Inflammatory macrophage (primary cell): ENCODE measurements at places on chromosomes 2 and 18.

- DNase-seq: no peak
Measured at GRCh38 chr2:46382331-46383112, 85.3 kb downstream of the EPAS1 start.

- no peak for DNase-seq
Measured at GRCh38 chr2:202479090-202479489, 103.0 kb downstream of the BMPR2 start.

DNA sequence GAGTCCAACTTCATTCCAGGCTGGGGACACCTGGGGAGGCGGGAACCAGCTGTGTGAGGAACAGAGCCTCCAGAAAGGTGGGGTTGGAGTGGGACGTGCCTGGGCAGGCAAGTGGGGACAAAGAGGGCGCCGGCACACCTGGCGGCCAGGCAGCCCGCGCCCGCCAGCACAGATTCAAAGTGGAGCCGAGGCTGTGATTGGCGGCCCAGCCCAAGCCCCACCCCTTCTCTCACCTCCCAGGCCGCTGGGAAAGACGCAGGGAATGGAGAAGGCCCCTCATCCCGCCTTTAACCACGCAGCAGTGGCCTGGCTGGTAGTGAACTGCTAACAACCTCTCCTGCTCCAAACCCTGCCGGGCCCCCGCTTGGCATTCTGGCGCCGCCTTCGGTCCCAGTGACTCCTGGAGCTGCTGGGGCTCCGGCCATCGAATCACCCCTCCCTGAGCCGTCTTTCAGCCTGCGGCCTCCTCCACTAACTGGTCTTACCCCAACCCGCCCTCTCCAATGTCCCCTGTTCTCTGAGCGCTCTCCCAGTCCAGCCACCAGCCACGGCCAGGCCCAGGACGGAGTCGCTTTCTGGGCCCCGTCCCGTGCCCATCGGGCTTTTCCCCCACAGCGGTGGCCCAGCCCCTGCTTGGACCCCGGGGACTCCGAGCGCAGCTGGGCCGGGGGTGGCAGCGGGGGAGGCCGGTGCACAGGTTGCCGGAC, 27.9 kb upstream of the PTMA start:
- DNase-seq: no peak

- DNase-seq: peak; percentile 77
Measured at GRCh38 chr2:148989882-148990493, 48.5 kb upstream of the LYPD6B start.

- no peak for DNase-seq
Measured at GRCh38 chr18:9568186-9568585, 46.2 kb downstream of the PPP4R1 start.

DNA sequence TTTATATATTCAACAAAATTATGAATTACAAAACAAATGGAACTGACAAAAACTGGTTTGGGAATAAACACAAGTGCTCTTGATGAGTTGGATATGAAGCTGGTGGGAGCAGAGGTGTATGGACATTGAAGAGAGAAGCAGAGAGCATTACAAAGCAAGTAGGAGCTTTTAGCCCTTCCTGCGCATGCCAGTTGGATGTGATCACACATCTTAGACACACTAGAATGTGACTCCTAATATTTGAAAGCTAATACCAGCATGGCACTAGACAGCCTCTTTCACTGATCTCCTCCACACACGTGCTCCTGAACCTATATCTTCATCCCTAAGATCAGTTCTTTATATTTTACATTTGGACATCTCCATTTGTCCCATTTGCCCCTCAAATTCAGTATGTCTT, 298.1 kb downstream of the MTX2 start:
- no peak for DNase-seq

GRCh38 chr2:69205491-69205890, 181.5 kb downstream of the GFPT1 start:
- no peak for DNase-seq

DNA sequence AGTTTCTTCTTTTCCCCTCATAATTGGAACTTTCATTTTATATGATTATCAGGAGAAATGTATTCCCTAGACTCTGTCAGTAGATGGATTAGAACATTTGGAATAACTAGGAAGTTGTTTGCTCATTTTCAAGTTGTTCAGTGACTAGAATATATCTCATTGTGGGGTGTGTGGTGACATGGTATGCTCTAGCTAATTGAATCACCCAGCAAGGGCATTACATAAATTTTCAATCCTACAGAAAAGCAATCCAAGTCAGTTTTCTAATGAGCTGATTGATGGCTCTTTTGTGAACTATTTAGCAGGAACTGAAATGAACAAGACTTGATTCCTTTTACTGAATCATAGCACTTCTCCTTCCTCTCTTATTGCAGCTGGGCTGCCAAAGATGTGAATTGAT, 461.4 kb downstream of the TGIF1 start:
- no peak for DNase-seq

DNA sequence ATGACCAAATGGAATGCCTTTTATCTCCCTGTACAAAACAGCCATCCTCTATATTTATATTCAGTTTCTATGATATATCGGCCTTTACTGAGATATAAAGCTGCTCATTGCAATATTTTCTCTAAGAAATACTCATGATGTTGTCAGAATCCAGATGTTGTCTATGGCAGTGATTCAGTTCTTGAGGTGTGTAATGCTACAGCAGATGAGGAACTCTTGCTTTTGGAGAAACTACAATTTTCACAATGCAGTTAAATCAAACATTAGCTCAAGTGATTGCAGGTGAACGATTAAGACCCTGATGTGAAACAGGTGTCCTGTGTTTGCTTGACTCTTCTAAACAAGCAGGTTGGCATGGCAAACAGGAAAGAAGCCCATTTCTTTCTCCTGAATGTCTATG, 256.2 kb upstream of the CDH20 start:
- no peak for DNase-seq

DNA sequence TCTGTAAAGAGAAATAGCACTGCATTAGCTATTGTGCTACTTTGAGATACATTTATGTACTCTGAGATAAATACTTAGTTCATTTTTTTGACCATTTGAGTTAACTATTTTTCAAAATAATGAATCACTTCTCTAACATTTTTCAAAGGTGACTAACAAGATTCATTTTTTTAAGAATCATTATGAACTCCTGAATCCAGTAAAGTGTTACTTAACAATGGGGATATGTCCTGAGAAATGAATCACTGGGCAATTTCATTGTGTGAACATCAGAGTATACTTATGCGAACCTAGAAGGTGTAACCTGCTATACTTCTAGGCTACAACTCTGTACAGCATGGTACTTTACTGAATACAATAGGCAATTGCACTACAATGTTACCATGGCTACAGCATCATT, 355.8 kb downstream of the ARL6IP6 start:
- no peak for DNase-seq

DNA sequence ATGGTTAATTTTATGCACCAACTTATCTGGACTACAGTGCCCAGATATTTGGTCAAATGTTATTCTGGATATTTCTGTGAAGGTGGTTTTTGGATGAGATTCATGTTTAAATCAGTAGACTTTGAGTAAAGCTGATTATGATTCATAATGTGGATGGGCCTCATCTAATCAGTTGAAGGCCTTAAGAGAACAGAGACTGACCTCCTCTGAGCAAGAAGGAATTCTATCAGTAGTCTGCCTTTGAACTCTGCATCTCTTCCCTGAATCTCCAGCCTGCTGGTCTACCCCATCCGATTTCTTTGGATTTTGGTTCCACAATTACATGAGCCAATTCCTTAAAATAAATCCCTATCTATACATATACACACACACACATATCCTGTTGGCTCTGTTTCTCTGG, 82.8 kb upstream of the MAP4K3 start:
- no peak for DNase-seq

- DNase-seq: no peak
Measured at GRCh38 chr2:12168354-12168753, 421.9 kb downstream of the LPIN1 start.

DNA sequence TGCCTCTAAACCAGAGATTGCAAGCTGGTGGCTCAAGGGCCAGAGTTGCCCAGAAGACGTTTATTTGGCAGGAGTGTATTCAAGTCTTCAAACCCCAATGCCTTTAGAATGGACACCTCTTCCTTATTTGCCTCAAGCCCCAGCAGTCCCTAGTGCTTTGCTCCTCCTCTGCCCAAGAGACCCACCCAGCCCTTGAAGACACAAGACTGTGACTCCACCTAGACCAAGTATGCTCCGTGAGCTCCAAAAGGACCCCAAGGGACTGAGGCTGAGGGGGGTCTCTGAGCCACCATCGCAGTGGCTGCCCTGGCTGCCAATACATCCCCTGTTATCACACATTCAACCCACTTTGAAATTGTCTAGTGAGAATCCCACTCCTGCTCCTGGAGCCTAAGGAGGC, 99.3 kb downstream of the COL6A3 start:
- DNase-seq: no peak

- DNase-seq: peak; percentile 91
Measured at GRCh38 chr2:230758566-230759480, 46.2 kb downstream of the CAB39 start.

DNA sequence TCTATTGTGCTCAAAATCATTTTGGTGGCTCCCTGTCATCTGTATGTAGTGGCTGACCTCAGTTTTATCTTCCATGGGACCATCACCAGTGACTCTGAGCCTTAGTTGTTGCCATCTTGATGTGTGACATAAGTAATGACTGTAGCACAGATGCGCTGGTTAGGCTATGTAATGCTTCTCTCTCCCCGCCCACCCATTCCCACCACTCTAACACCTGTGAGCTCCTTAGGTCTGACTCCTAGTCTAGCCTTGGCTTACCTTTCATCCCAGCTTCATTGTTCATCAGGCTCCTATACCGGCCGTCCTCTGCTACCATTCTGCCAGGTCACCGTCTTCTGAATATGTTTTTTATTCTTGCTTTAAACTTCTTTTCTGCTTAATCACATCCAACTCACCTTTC, 17.2 kb downstream of the MYO1B start:
- no peak for DNase-seq

GRCh38 chr2:65605058-65605742, 172.8 kb upstream of the SPRED2 start:
- DNase-seq: no peak

DNA sequence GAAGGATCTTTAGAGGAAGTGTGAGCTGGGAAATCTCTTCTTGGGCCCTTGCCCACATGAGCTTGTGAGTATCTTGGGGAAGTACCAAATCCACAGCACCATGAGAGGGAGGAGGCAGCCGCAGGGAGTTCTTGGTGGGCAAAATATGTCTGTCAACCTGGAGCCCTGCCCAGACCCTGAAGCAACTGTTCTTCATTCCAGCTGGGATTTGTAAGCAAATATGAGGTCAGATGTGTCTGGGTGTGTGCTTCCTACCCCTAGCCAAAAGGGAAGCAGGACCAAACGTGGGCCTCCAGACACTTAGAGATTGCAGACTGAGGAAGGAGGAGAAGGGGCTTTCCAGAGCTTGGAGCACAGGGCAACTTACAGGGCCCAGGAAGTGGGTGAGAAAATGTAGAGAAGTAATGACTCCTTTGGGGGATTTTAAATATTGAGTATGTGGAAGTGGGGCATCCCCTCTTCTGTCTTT, 41.9 kb downstream of the TMEM247 start:
- peak; percentile 87 for DNase-seq

GRCh38 chr2:176704282-176704858, 435.1 kb downstream of the MTX2 start:
- DNase-seq: no peak

- peak; percentile 62 for DNase-seq
Measured at GRCh38 chr2:96960153-96960961, 26.0 kb downstream of the FAM178B start.

DNA sequence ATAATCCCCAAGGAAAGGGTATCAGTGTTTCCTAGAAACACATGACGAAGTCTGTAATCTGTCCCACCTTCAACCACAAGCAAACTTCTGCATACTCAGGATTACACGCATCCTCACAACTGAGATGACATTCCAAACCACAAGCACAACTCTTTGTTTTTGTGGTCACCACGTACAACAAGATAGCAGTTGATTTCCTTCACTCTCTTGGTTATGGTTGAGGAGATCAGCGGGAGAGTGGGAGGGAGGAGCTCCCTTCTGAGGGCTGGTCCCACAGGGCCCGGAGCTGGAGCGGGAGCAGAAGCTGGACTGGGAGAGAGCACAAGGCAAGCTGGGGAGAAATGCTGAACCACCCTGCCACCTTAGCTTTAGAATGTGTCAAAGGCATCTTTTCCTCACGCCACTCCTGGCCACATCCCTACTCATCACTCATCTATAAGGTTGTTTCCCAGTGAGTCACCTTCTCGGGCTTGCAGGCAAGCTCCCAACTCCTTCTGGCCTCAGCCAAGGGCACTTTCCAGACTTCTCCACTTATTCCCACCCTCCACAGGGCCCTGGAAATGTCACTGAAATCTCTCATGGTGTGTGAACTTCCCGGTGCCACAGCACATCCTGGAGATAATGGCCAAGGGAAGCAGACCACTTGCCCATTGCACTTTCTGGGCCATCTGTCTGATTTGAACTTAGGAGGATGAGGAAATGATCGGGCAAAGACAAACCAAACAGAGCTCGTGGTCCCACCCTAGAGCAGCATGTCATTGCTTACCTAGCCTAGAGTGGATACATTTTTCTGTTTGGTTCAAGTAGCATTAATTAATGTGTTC, 98.9 kb upstream of the LGALSL start:
- no peak for DNase-seq

- no peak for DNase-seq
Measured at GRCh38 chr2:64463781-64464180, 9.8 kb downstream of the LGALSL start.

GRCh38 chr2:96090196-96090926, 26.0 kb downstream of the ADRA2B start:
- no peak for DNase-seq

GRCh38 chr2:162072181-162072702, 1.8 kb downstream of the DPP4 start:
- no peak for DNase-seq

- DNase-seq: peak; percentile 44
Measured at GRCh38 chr2:65264821-65265670, 37.4 kb downstream of the ACTR2 start.

DNA sequence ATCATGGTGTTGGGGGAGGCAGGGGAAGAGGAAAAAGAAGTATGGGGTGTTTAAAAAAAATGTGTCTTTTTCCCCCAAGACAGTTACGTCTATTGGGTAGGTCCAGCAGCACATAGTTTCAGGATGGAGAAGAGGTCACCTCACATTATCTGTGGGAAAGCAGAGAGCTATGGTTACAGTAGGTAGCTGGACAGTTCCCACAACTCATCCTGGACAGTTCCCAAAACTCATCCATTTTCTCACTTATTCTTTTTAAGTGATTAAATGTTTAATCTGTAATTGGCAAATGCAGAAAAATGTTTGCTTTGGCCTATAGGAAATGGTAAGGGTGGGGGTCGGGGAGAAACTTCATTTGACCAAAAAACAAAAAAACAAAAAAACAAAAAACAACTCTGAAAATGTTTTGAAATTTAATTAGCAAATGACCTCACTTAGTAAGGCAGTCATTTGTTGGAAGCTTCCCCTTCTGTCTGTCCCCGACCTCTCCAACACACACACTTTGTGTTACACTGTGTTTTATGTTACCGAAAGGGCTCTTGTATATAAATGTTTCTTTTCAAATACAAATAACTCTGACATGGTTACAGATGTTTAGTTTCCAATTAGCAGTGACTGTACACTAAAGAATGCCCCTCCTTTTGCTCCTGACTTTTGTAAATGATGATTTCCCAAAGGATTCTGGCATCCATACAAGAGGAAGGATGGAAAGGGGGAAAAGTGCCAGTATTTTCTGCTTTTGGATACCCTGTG, 173.3 kb upstream of the ZFP36L2 start:
- DNase-seq: no peak

GRCh38 chr2:18074476-18074875, 196.0 kb downstream of the KCNS3 start:
- no peak for DNase-seq
